ENCODE measurements at places on chromosomes 5 and 9. TPM values are rescaled to one million over a fixed set of nuclear protein-coding genes. Genes with fewer than 3 reads are reported as not detected.

- DNase-seq = no peak
Measured at GRCh38 chr9:97445119-97445701, 33.3 kb downstream of the TDRD7 start.

- no peak for DNase-seq
Measured at GRCh38 chr5:7519564-7519963, 123.6 kb downstream of the ADCY2 start.

GRCh38 chr5:1732945-1733344, 66.7 kb downstream of the MRPL36 start:
- DNase-seq = no peak

GRCh38 chr5:175889910-175890684, 18.7 kb downstream of the CPLX2 start:
- no peak for DNase-seq

- DNase-seq = no peak
Measured at GRCh38 chr5:1412163-1412562, 33.1 kb downstream of the SLC6A3 start.

Gene INSL6
- not detected for polyA plus RNA-seq

Gene PCA3
- not detected for polyA plus RNA-seq

Data from CD4-positive, CD25-positive, alpha-beta regulatory T cell (primary cell).